Activated gamma-delta T cell treated with Interleukin-2 at 50 U/mL for 16 hours (primary cell): ENCODE measurements at places on chromosomes 16 and 17.

GRCh38 chr17:10777890-10778289, 26.0 kb downstream of the TMEM238L start:
- no peak for DNase-seq

DNA sequence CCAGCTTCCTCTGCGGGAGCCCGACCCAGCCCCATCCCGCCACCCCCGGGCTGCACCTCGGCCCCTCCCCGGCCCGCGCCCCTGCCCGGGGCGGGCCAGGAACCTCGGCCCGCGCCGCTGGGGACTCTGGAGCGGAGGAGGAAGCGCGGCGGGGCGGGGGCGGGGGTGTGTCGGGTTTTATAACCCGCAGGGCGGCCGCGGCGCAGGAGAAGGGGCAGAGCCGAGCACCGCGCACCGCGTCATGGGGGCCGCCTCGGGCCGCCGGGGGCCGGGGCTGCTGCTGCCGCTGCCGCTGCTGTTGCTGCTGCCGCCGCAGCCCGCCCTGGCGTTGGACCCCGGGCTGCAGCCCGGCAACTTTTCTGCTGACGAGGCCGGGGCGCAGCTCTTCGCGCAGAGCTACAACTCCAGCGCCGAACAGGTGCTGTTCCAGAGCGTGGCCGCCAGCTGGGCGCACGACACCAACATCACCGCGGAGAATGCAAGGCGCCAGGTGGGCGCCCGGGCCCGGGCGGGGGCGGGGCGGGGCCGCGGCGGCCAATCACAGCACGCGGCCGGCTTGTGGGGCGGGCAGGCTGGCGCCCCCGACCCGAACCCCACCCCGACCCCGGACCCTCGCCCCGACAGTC, at the start of gene ACE:
ACE (plus strand) TSS at position 208 of the 626 bp plus-strand sequence; CDS start at position 242, 34 bp downstream.
- peak; percentile 26 for DNase-seq

DNA sequence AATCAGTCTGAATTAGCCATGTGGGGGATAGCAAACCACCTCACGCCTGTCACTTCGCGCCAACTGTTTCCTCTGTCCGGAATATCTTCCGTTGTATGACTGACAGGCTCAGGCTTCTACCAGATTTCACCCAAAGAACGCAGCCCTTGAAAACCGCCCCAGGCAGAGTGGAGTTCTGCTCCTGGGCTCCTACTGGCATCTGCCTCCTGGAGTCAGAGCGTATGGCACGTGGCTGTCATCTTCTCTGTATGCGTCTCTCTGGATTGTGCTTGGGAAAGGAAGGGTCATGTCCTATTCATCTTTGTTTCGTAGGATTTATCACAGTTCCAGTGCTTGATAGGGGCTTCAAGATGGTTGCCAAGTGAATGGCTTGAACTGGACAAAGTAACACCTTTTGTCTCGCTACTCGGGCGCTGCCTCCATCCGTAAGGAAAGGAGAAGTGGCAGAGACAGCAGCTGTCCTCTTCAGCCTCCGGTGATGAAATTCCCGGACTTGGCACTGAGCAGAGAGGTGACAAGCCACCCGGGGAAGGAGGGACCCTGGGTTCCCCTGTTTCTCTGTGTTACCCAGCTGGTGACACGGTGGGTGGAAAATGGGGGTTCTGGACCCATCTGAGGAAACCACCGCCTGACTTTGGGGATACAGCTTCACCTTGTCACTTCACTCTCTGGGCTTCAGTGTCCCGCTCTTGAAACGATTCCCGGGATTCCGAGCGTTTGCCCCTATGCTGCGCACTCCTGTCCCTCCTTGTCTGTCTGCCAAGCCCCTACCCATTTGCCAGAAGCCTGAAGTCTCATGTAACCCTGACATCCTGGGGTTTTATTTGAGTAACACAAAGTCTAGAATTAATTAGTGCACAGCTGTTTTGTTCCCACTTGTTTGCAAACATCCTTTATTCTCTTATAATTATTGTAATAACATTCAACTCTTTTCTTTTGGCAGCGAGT, 13.9 kb downstream of the KIAA0513 start:
- DNase-seq, result no peak

- DNase-seq, result no peak
Measured at GRCh38 chr17:28970879-28971278, 19.6 kb upstream of the PHF12 start.

GRCh38 chr17:8122924-8123694, 797 bp downstream of the HES7 start:
- no peak for DNase-seq

DNA sequence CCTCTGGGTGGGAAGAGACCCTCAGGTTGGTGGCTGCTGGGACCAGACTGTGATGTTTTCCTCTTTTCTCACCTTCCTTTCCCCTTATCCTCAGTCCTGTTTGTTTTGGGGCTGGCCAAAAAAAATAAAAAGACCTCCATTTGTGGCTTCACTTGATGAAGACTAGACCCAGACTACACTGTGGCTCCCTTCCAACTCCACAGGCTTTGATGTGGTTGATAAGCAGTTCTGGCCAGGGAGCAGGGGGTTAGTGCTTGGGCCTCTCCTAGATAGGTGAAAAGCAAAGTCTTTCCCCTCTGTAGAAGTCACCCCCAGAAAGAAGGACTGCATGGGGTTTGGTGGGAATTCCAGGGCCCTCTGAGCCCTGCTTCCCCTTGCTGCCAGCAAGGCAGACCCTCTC, 11.2 kb upstream of the ADAM11 start:
- no peak for DNase-seq

GRCh38 chr16:68009157-68009735, 6.5 kb downstream of the DPEP2NB start:
- DNase-seq, result no peak

DNA sequence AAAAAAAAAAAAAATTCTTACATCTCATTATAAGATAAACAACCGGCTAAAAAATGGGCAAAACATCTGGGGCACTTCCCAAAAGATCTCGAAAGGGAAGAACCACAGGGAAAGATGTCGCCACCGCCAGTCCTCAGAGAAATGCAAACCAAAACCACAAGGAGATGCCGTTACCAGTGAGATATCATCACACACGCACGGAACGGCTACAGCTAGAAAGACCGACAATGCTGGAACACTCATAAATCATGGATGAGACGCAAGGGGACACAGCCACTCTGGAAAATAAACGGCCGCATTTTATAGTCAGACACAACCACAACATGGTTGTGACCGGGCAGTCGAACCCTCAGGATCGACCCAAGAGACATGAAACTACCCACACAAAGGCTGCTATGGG, 24.5 kb downstream of the WDR45B start:
- DNase-seq, result no peak

DNA sequence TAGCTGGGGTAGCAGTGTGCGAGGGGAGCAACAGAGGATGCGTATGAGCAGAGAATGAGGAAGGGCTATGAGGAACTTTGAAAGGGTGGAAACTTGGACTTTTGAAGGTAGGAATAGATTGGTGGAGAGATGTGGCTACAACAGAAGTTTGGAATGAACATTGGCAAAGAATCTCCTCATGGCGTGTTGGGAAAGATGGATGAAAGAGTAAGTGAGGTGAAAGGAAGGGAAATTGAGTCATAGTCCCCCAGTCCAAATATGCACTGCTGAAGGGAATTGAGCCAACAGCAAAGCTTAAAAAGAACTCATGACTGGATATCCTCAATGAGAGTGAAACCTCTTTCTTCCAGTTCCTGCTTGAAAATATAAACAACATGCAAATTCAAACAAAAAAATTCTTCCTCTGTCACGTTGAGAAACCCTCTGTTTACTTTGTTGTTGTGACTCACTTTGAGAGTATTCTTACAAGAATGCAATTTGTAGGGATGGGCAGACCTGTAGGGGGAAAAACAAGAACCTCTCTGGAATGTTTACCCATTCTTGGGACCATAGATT, 313.2 kb upstream of the KCNJ16 start:
- DNase-seq, result no peak

- no peak for DNase-seq
Measured at GRCh38 chr17:41301204-41301790, 1.4 kb downstream of the KRTAP29-1 start.

- DNase-seq, result no peak
Measured at GRCh38 chr17:80025140-80025539, 10.5 kb downstream of the TBC1D16 start.

DNA sequence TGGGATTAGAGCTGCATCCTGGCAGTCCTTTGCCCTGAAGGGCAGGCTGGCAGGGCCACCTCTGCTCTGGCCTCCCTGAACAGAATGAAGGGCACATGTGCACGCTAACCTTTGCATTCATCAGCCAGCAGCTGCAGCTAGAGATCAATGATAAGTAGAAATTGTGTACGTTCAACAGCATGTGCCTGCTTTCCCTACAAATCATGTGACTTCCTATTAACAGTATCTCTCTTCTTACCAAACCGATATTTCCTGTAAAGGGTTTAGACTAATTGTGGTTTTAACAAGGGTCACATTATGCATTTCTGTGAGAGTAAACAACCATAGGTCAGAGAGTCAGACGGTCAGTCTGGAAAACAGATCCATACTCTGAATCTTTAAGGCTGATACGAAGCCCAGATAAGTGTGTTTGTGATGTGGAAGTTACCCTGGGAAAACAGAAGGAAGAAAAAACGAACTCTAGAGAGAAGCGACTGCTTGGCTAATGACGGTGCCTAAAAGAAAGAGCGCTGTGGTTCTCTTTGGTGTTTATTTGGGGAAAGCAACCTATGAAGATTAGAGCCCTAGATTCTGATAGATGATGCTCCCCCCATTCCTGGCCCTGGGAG, 219.4 kb downstream of the MAF start:
- DNase-seq, result no peak

GRCh38 chr16:50282010-50282538, 15.7 kb downstream of the ADCY7 start:
- peak; percentile 67 for DNase-seq

GRCh38 chr16:1832838-1833454, 5.9 kb downstream of the FAHD1 start:
- no peak for DNase-seq

- DNase-seq, result no peak
Measured at GRCh38 chr17:59365383-59365981, 34.0 kb downstream of the YPEL2 start.

DNA sequence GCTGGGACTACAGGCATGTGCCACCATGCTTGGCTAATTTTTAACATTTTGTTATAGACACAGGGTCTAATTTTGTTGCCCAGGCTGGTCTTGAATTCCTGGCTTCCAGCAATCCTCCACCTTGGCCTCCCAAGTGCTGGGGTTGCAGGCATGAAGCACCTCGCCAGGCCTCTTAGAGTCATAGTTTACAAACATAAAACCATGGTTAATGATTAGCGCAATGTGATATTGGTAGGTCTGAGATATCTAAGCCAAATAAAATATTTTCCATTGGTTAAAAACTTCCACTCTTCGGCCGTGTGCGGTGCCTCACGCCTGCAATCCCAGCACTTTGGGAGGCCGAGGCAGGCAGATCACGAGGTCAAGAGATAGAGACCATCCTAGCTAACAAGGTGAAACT, 16.6 kb downstream of the TXNDC11 start:
- DNase-seq, result no peak

DNA sequence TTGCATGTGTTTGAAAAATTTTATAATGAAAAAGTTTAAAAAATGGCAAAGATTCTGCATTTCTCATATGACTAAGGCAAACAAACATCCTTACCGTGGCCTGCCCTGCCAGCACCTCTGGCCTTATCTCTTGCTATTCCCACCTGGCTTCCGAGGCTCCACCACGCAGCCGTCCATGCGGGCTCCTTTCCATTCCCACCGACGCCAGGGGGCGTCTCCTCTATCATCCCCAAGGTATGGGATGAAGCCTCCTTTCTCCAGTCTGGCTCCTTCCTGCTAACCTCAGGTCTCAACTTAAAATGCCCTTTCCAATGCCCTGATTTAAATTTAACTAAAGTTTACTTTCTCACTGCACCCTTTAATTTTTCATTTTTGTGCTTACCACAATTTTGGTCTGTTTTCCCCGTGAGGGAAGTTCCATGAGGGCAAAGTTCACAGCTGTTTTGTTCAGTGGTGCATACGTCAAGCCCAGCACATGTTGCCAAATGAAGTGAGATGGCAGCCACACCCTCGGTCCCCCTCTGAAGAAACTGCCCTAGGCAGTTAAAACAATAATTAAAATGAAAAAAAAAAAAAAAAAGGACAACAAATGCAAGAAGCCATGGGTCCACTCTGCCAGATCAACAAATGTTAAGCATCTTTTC, 13.3 kb upstream of the SDK2 start:
- peak; percentile 35 for DNase-seq

DNA sequence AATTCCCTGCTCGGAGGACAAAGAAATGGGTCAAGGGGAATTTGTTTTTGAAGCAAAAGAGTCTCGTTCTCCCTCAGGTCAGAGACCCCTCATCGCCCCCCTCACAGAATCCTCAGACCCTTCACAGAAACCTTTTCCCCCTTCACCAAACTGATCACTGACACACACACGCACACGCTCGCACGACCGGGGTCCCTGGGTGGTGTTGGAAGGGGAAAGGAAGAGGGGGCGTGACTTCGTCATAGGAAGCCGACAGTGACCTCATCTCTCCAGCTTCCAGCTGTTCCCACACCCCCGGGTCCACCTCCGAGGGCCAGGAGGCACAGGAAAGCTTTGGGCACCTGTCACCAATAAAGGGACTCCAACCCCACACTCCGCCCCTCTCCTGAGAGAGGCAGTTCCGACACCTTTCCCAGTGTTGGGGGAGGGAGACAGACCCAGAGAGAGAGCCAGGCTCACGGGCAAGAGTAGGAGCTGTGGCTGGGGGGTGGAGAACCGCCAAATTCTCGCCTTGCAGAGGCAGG, 1.2 kb downstream of the ASGR1 start:
- DNase-seq, result no peak

DNA sequence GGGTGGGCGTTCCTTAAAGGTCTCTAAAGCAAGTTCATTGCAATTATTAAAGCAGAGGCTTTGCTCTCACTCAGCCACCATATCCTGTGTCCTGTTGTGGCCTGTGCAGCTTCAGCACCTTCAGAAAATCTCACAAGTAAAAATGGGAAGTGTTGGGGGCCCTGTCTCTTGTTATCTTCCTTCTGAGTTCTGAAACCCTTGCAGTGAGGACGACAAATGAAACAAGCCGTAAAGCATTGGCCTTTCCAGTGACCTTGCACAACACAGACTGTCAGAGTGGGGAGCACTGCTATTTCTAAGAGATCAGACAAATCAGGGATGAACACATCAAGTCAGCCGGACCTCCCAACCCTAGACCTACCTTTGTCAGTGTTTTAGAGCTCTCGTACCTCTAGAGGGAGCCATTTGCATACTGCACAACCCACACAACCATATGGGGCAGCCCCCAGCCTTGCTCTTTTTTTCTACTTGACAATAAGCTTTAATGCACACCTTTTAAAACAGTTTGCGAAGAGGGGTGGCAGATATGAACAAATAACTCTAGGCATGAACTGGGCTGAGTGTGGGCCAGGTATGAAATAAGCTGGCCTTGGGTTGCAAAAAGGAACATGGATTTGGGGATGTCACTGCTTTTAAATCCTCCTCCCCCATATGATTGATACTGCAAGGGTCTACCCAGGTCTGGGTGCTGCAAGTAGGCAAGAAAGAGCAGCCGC, 89.8 kb downstream of the KATNIP start:
- DNase-seq, result no peak
